Smooth muscle cell of bladder (primary cell): ENCODE measurements at places on chromosomes 6 and 20. TPM values are rescaled to one million over a fixed set of nuclear protein-coding genes. Genes with fewer than 3 reads are reported as not detected.

RIN2 gene
- 48.9 and 57.3 TPM in 2 replicates for total RNA-seq

OGFRL1 gene
- 17.7 and 18.9 TPM in 2 replicates for total RNA-seq

GJA1 gene
- total RNA-seq, result 416 and 896 TPM in 2 replicates

CYP39A1 gene
- total RNA-seq, result 14.7 and 22.6 TPM in 2 replicates

TSBP1 gene
- total RNA-seq, result not detected in 2 replicates

CFB gene
- total RNA-seq, result 46.1 and 61.2 TPM in 2 replicates
